ENCODE measurements at places on chromosomes 2 and 18.

- no peaks in the 10 kb centered on the region for H3K36me3 ChIP-seq
- H3K27ac ChIP-seq: no peak overlapping the region
- no peaks in the 10 kb centered on the region for H3K27me3 ChIP-seq
- no peak overlapping the region for H3K4me3 ChIP-seq
- no peaks in the 10 kb centered on the region for H3K4me1 ChIP-seq
- DNase-seq: no peak
Observed at GRCh38 chr18:29855637-29856036, 1186.9 kb downstream of the DSC3 start.

- no peak overlapping the region for H3K4me3 ChIP-seq
- H3K36me3 ChIP-seq: no peaks in the 10 kb centered on the region
- no peak overlapping the region for H3K27ac ChIP-seq
- no peak for DNase-seq
- no peaks in the 10 kb centered on the region for H3K4me1 ChIP-seq
Observed at GRCh38 chr2:237388036-237388435, 25.9 kb downstream of the COL6A3 start.

DNA sequence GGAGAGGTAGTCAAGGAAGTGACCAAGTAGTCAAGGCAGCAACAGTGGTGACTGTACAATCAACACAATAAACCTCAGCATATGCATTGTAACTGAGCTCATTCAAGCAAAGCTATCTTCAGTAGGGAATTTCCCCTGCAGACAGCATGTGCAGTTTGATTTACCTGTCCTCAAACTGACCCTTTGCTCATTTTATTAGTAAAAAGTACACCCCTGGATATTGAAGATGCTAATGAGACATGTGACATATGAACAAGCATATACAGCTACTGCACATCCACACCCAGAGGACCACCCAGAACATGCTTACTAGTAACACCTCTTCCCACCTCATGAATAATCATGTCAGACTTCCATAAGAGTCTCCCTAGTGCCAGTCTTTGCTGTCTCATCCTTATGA lies 15.4 kb downstream of the C2orf81 start:
- H3K36me3 ChIP-seq: no peaks in the 10 kb centered on the region
- no peak overlapping the region for H3K4me3 ChIP-seq
- no peaks in the 10 kb centered on the region for H3K27me3 ChIP-seq
- no peak overlapping the region for H3K27ac ChIP-seq

DNA sequence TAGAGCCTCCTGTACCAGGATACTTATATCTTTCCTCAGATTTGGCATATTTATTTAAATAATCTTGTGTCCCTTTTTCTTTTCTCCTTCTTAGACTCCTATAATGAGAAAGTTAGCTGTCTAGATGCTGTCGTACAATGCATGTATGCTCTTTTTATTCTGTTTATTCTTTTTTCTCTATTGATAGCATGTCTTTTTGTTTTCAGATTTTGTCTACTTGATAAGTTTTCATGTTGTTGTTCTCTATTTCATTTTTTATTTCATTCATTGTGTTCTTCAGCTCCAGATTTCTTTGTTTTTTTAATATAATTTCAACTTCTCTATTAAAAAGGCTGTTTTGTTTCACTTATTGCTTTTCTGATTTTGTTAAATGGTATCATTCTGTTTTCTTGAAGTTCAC lies 674.3 kb upstream of the POU3F3 start:
- H3K4me3 ChIP-seq: no peak overlapping the region
- H3K27me3 ChIP-seq: no peaks in the 10 kb centered on the region
- no peak for DNase-seq
- no peaks in the 10 kb centered on the region for H3K36me3 ChIP-seq
- no peak overlapping the region for H3K27ac ChIP-seq
- no peaks in the 10 kb centered on the region for H3K4me1 ChIP-seq

GRCh38 chr2:204695506-204695905 lies 150.2 kb downstream of the PARD3B start:
- no peak overlapping the region for H3K27ac ChIP-seq
- DNase-seq: no peak
- H3K4me3 ChIP-seq: no peak overlapping the region
- no peaks in the 10 kb centered on the region for H3K27me3 ChIP-seq
- no peaks in the 10 kb centered on the region for H3K4me1 ChIP-seq

GRCh38 chr2:21890041-21890440 lies 766.3 kb downstream of the TDRD15 start:
- no peak overlapping the region for H3K4me3 ChIP-seq
- H3K4me1 ChIP-seq: no peaks in the 10 kb centered on the region
- no peaks in the 10 kb centered on the region for H3K36me3 ChIP-seq
- DNase-seq: no peak
- H3K27me3 ChIP-seq: no peaks in the 10 kb centered on the region

DNA sequence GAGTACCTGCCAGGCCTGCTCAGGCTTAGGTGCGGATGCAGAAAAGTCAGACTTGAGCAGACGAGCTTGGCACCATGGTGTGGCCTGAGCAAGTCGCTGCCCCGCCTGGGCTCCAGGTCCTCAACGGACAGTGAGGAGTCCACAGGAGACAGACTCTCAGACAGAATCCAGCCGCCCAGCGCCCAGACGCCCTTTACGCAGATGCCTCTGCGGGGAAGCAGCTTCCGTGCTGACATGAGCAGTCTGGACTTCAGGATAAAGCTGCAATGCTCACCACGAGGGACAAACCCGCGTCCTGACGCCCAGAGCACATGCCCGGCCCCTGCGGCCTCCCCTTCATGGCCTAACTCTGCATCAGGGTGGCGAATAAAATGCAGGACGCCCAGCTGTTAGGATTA lies 3.5 kb upstream of the MAB21L4 start:
- H3K36me3 ChIP-seq: no peaks in the 10 kb centered on the region
- no peak overlapping the region for H3K27ac ChIP-seq
- H3K27me3 ChIP-seq: no peaks in the 10 kb centered on the region
- no peak for DNase-seq

- peaks cover 38% of the 10 kb centered on the region for H3K4me1 ChIP-seq
- H3K27me3 ChIP-seq: no peaks in the 10 kb centered on the region
- DNase-seq: no peak
- no peak overlapping the region for H3K27ac ChIP-seq
- no peak overlapping the region for H3K4me3 ChIP-seq
Observed at GRCh38 chr2:197426723-197427603, 7.9 kb downstream of the SF3B1 start.

- no peaks in the 10 kb centered on the region for H3K27me3 ChIP-seq
- DNase-seq: no peak
- no peaks in the 10 kb centered on the region for H3K36me3 ChIP-seq
Observed at GRCh38 chr2:235521844-235522243, 28.0 kb downstream of the AGAP1 start.

DNA sequence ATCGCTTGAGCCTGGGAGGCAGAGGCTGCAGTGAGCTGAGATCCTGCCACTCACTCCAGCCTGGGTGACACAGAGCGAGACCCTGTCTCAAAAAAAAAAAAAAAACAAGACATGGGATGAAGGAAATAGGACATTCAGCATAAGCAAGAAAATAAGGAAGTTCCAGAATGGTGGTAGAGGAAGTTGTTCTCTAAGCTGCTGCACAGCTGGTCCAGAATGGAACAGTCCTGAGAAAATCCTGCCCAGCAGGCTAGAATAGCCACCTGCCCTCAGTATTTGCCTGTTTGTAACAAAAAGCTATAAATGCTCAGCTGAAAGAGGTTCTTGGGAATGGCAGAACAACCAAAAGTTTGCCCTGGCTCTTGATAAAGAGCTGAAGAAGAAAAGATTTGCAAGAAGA lies 11.1 kb upstream of the MAPRE3 start:
- H3K27ac ChIP-seq: no peak overlapping the region
- H3K36me3 ChIP-seq: no peaks in the 10 kb centered on the region
- no peak for DNase-seq
- H3K27me3 ChIP-seq: no peaks in the 10 kb centered on the region
- H3K4me3 ChIP-seq: no peak overlapping the region
- H3K4me1 ChIP-seq: no peaks in the 10 kb centered on the region

DNA sequence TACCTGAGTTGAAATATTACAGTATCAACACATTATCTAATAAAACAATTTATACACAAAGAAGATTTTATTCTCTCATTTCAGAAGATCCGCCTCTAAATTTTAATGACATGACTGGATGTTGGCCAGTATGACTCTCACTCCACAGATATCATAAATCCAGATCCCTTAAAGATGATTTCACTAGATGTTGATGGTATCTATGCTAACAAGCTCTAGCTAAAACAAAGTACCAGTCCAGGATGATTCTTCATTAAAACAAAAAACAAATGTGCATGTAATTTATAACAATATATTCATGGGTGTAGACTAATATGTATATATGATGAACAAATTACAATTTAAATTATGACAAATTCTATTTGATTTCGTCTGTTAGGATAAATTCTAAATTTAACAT lies 708.4 kb downstream of the SATB2 start:
- H3K4me1 ChIP-seq: no peaks in the 10 kb centered on the region
- no peaks in the 10 kb centered on the region for H3K27me3 ChIP-seq
- no peaks in the 10 kb centered on the region for H3K36me3 ChIP-seq
- no peak overlapping the region for H3K27ac ChIP-seq
- no peak for DNase-seq
- no peak overlapping the region for H3K4me3 ChIP-seq

DNA sequence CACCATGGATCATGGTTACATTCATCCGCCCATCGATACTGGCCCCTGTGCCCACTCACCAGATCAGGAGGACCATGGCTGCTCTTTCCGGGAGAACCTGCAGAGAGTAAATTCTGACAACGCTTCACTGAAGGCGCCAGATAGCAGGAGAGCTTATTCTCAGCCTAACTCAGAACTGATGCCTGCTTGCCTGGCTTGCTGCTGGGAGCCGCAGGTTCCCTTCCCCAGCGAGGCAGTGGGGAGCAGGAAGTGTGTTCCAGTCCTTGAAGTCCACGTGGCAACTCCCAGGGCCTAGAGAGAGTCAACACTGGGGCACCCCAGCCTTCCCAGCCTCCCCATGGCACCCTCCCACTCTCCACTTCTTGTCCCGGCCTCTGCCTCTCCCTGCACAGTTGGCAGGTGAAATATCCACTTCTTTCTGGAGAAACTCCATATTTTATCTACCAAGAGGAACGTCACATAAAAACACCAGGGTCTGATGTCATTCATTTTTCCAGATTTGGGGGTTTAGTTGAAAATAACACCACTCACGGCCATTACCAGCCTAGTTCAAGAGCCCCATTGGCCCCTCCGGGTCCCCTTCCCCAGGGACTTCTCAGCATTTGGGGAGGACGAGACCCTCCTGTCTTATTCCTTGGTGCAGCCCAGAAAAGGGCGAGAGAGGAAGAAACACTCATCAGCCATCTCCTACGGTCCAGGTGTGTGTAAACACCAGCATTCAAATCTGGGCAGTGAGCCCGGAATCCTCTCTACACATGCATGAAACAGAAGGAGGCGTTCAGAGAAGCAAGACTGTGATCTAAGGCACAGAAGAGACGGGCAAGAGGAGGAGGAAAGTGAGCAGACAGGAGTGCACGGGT lies 3.5 kb upstream of the TUBB6 start:
- H3K27ac ChIP-seq: no peak overlapping the region
- H3K4me3 ChIP-seq: no peak overlapping the region
- DNase-seq: no peak
- H3K4me1 ChIP-seq: peaks cover 14% of the 10 kb centered on the region
- peaks cover 22% of the 10 kb centered on the region for H3K27me3 ChIP-seq

- no peak overlapping the region for H3K27ac ChIP-seq
- no peaks in the 10 kb centered on the region for H3K36me3 ChIP-seq
- DNase-seq: no peak
- no peak overlapping the region for H3K4me3 ChIP-seq
Observed at GRCh38 chr2:69518841-69519240, 81.6 kb upstream of the NFU1 start.

DNA sequence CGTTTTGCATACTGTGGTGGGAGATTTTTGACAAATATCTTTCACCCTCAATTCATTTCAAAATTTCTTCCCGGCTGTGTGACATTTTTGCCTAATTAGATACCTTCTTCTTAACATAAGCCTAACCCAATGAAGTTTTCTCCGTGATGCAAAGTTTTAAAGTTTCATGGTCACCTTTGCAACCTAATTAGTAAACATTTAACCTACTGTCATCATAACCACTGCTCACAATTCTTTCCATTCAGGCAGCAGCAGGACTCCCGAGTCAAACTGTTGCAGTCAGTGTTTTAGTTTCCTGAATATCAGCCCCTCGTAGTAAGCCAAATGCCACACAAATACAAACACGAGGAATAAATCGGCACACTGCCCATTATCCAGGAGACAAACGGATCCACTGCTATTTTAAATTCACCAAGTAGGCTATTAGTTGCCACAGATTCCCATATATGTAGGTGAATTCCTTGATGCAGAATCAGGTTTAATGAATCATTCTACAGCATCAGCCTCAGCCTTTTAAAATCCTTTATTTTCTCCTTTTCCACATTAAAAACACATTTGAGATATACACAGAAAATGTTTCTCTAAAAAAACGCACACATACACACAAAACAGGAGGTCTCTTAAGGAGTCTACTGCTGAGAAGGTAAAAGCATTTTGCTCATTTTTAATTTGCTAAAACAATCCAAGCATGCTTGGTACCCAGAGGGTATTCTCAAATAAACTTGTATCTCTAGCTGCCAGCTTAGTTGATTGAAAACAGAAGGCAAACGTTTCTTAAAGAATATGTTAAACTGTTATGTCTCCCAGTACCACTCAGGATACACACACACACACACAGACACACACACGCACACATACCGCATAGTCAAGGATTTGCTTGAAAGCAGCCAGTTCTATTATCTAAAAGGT lies 106.5 kb upstream of the KCTD1 start:
- no peak overlapping the region for H3K27ac ChIP-seq
- H3K27me3 ChIP-seq: peaks cover 33% of the 10 kb centered on the region
- no peak overlapping the region for H3K4me3 ChIP-seq
- no peaks in the 10 kb centered on the region for H3K36me3 ChIP-seq
- peaks cover 4% of the 10 kb centered on the region for H3K4me1 ChIP-seq
- DNase-seq: no peak

DNA sequence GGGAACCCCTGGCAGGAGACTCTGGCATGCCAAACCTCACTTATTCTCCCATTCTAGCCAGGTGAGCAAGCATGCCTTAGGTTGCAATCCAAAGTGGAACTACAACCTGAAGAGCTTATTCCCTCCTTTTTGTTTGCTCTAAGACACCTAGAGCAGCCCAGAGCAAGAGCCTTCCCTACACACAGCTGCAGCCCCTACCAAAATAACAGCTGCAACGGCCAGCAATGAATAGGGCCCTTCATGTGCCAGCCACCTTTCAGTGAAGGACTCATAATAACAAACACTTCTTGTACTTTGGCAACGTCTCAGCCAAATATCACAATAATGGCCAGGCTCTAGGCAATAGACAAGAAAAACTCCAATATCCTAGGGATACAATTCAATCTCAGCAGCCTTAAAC lies 178.7 kb downstream of the ALK start:
- H3K36me3 ChIP-seq: no peaks in the 10 kb centered on the region
- no peak for DNase-seq
- no peak overlapping the region for H3K27ac ChIP-seq
- H3K4me1 ChIP-seq: no peaks in the 10 kb centered on the region
- H3K4me3 ChIP-seq: no peak overlapping the region

- no peaks in the 10 kb centered on the region for H3K36me3 ChIP-seq
- H3K4me1 ChIP-seq: peaks cover 85% of the 10 kb centered on the region
- peak overlapping the region; percentile 92 for H3K27ac ChIP-seq
- peak overlapping the region; percentile 3 for H3K4me3 ChIP-seq
- no peaks in the 10 kb centered on the region for H3K27me3 ChIP-seq
Observed at GRCh38 chr2:64659252-64659651, 5.5 kb upstream of the SERTAD2 start.

- H3K27ac ChIP-seq: no peak overlapping the region
- H3K4me3 ChIP-seq: no peak overlapping the region
- H3K27me3 ChIP-seq: no peaks in the 10 kb centered on the region
Observed at GRCh38 chr2:85462322-85462721, 43.8 kb downstream of the SH2D6 start.

Data from B cell (primary cell).